MG63 (cell line): ENCODE measurements at places on chromosomes 3 and 15. TPM values are rescaled to one million over a fixed set of nuclear protein-coding genes. Genes with fewer than 3 reads are reported as not detected.

DNA sequence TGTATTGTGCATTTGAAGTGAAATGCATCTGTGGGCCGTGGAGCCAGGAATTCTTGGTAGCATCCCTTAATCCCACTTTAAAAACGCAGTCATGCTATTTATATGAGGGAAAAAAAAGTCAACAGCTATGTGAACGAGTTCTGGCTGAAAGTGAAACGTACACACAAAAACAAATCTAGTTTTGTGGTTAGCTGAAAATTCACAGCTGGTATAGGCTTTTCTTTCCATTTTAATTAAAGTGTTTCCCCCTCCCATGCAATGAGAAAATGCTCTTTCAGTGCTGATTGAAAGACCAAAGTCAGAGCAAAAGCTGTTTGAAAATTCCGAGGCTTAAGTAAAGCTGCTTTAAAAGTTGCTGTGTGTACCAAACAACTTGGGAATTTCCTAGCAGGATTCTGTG is 297.4 kb downstream of the PLCL2 start:
- DNase-seq: no peak

ZNF501 gene
- 0.79 and 1.2 TPM in 2 replicates for total RNA-seq

MUSTN1 gene
- total RNA-seq: not detected in 2 replicates

CHRD gene
- total RNA-seq: 0.03 TPM in 1 of 2 replicates, not detected in the other

DNA sequence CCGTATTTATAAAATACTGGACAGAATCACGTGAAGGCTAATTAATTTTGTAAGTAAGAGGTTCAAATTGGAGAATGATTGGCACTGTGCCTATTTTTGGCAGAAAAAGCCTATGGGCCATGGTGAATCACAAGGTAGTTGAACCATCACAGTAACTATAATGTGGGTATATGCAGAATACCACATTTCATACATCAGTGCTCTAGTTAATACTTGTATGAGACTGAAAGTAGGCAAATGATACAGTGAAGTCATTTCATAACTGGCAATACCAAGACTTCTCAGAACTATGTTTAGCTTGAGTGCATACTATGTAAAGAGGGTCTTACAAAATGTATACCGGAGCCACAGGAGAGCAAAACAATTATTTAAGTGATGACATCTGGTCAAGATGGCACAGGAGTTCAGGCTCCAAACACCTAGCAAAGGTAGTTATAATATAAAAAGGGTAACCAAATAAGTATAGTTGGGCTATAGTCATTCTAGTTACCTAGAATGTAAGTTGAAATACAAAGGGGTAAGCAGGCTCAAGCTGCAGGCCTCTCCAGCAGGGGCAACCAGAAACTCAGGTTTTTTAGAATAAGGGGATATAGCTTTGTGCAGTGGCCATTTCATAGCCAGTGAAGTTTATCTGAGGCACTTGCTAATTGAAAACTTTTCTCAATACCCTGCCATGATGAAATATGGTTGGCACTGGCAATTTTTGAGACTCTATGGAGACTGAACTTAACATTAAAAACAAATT is 19.1 kb downstream of the GPR160 start:
- DNase-seq: no peak

GRCh38 chr3:42875325-42876151 is at the start of gene CYP8B1:
Gene CYP8B1, minus strand, starts transcription at chr3:42875879. Its CDS starts 63 bp downstream, at chr3:42875816.
- DNase-seq: no peak
